Activated naive CD8-positive, alpha-beta T cell treated with anti-CD3 and anti-CD28 coated beads for 36 hours (primary cell): ENCODE measurements at places on chromosomes 3 and 15. TPM values are rescaled to one million over a fixed set of nuclear protein-coding genes. Genes with fewer than 3 reads are reported as not detected.

CCDC13 gene
- total RNA-seq, result 0.49 TPM

DNA sequence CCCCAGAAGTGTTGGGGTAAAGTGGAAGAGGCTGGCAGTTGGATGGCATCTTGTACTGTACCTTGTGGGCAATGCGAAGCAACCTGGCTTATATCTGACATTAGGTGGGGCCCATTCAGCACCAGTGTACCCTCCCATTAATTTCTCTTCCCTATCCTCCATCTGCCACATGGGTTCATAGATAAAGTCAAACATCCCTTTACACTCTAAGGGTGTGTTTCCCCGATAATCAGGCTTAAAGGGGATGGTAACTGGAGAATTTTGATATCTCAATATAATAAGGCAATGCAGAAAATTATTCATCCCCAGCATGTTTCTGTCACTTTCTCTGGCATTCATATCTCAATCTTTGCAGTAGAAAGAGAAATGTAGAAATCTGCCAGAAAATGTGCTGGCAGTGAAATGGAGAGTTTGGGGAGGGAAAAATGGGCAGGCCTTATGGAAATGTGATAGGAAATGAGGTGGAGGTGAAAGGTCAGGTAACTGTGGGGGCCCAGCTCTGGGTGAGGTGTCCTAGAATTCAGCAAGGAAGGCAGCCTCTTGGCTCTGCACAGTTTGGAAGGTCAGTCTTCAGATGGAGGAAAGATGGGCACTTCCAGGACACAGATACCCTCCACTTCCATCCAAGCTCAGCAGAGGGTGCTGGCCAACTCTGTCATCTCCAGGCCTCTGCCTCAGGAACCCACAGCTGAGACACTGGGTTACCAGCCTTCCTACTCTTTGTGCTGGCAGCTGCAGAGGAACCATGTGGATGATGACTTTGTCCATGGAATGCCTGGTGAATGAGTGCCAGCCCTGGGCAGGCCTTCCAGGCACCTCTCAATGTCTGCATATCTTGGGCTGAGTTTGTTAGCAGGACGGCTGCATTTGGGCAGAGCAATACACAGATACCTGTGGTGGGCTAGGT is 325.9 kb upstream of the CTDSPL start:
- H3K4me1 ChIP-seq, result no peaks in the 10 kb centered on the region
- H3K36me3 ChIP-seq, result no peaks in the 10 kb centered on the region
- H3K27ac ChIP-seq, result no peak overlapping the region
- H3K27me3 ChIP-seq, result no peaks in the 10 kb centered on the region
- DNase-seq, result no peak

DNA sequence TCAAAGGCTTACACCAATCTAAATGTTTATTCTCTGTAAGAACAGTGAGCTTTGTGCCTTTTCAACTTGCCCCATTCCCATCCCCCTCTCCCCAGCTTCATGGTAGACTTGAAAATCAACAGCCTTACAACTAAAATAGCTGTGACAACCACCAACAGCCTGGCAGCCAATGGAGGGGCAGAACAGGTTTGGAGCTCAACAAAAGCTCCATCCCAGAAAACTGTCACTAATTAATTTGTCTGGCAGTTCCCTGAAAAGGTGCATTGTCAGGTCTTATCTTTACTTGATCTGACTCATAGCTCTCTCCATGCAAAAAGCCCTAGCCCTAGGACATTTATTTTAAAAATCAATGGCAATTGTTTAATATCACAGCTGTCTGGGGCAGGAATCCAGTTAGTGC is 22.6 kb downstream of the MTHFS start:
- H3K27me3 ChIP-seq, result no peaks in the 10 kb centered on the region
- peaks cover 14% of the 10 kb centered on the region for H3K4me1 ChIP-seq
- DNase-seq, result no peak
- H3K27ac ChIP-seq, result no peak overlapping the region

GOLGA6B gene
- not detected for total RNA-seq

- DNase-seq, result no peak
- no peak overlapping the region for H3K27ac ChIP-seq
- no peaks in the 10 kb centered on the region for H3K4me1 ChIP-seq
- no peak overlapping the region for H3K4me3 ChIP-seq
- H3K27me3 ChIP-seq, result peaks cover 25% of the 10 kb centered on the region
Observed at GRCh38 chr3:190696777-190697501, 165.6 kb downstream of the GMNC start.

DNA sequence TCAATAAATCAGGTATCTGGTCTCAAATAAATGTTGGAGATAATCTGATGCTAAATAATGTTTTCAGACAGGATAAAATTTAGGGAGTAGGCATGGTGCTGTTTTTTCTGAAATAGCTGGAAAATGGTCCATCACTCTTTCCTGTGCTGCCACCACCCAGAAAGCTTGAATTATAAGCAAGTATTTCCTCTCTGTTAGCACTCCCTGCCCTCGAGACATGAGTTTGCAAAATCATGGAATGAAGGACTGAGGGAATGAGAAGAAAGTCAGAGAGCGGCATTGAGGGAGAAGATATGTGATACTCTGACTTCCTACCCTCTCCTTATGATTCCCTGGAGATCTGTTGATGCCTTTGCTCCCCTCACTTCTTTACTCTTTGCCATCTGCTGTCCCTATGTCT is 1095.7 kb downstream of the IGSF11 start:
- no peak overlapping the region for H3K27ac ChIP-seq
- no peaks in the 10 kb centered on the region for H3K27me3 ChIP-seq
- no peak for DNase-seq
- no peak overlapping the region for H3K4me3 ChIP-seq

DNA sequence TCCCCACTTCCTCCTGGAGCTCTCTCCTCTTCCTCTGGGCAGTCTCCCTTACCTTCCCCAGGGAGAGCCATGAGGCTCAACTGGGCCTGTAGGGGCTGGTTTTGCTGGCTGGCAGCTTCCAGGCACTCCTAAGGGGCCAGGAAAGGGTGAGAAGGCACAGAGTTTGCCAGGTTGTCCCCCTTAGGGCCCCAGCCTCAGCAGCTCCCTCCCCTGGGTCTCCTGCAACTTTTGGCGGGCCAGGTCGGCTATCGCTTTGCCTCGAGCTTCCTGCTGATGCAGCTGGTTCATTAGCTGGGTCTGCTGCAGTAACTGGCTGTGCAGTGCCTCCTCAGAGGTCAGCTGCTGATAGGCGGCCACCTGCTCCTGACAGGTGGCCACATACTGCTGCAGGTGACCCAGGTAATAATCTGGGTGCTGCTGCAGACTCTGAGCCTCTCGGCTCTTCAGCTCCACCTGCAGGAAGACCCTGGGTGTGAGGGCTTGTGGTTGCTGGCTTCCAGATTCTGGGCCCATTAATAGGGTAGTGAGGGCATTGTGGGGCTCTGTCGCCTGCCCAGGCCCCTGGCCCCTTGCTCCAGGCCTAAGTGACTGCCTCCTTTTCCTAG is 29.7 kb upstream of the OR4F6 start:
- no peak overlapping the region for H3K27ac ChIP-seq
- peak; percentile 10 for DNase-seq
- H3K27me3 ChIP-seq, result no peaks in the 10 kb centered on the region

DNA sequence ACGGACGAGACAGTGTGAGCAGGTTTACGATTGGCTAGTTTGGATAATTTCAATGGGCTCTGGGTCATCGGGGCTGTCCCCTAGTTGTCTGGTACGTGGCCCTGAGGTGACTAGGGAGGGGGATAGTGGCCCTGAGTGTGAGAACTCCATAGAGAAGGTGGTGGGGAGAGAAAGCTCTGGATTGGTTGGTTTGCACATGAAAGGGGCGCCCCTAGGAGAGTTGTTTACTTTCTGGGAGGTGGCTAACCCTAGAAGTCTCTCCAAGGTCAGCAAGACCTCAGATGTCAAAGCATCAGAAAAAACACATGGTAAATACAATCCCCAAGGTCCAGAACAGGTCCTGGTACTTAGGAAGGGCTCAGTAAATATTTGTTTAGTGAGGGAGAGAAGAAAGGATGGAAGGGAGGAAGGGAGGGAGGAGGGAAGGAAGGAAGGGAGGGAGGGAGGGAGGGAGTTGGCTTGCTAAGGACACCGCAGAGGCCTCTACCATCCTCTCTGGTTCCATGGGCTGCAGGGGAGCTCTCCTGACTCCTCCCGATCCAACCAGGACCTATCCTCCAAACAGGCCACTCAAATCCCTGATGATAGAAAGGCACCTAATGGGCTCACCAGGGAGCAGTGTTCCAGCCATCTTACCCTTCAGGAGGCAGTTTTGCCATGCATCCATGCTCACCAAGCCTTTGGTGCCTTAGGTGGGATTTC is 3.0 kb upstream of the TRH start:
- no peak for DNase-seq
- peaks cover 42% of the 10 kb centered on the region for H3K27me3 ChIP-seq
- H3K27ac ChIP-seq, result no peak overlapping the region
- H3K36me3 ChIP-seq, result peaks cover 1% of the 10 kb centered on the region
- no peak overlapping the region for H3K4me3 ChIP-seq

GRCh38 chr3:102933377-102933776 is 498.6 kb downstream of the ZPLD1 start:
- H3K27ac ChIP-seq, result no peak overlapping the region
- no peaks in the 10 kb centered on the region for H3K4me1 ChIP-seq
- no peak overlapping the region for H3K4me3 ChIP-seq
- H3K36me3 ChIP-seq, result no peaks in the 10 kb centered on the region
- no peak for DNase-seq

DNA sequence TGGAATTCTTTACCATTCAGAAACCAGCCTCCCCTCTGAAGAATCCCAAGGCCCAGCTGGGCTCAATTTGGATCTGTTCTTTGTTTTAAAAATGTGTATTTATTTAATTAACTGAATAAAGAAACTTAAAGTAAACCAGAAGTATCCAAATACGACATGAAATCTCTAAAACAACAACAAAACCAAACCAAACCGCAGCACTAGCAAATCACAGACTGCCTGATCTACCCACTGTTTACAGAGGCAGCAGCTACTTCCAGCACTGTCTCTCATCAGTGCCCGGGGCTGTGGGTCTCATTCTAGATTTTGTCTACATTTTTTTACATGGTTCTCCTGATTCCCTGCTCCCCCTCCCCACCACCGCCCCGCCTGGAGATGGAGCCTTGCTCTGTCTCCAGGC is 2.3 kb downstream of the FLNB start:
- peaks cover 1% of the 10 kb centered on the region for H3K36me3 ChIP-seq
- peak overlapping the region; percentile 89 for H3K4me3 ChIP-seq
- H3K27ac ChIP-seq, result no peak overlapping the region
- no peak for DNase-seq
- no peaks in the 10 kb centered on the region for H3K27me3 ChIP-seq

SLC9A9 gene
- total RNA-seq, result 2.1 TPM

COL7A1 gene
- 1.4 TPM for total RNA-seq

NAALADL2 gene
- total RNA-seq, result not detected

TGM4 gene
- not detected for total RNA-seq

DNA sequence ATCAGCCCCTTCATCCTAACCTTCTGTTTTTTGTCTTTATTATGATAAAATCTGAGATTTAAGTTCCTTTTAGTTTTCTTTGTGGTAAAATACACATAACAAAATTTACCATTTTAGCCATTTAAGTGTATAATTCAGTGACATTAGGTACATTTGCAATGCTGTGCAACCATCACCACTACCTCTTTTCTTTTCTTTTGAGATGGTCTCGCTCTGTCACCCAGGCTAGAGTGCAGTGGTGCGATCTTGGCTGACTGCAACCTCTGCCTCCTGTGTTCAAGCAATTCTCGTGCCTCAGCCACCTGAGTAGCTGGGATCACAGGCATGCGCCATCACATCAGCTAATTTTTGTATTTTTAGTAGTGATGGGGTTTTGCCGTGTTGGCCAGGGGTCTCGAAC is 6.2 kb upstream of the RAB11A start:
- H3K27ac ChIP-seq, result no peak overlapping the region
- no peak for DNase-seq
- H3K4me3 ChIP-seq, result no peak overlapping the region
- H3K27me3 ChIP-seq, result no peaks in the 10 kb centered on the region
- peaks cover 4% of the 10 kb centered on the region for H3K4me1 ChIP-seq

DNA sequence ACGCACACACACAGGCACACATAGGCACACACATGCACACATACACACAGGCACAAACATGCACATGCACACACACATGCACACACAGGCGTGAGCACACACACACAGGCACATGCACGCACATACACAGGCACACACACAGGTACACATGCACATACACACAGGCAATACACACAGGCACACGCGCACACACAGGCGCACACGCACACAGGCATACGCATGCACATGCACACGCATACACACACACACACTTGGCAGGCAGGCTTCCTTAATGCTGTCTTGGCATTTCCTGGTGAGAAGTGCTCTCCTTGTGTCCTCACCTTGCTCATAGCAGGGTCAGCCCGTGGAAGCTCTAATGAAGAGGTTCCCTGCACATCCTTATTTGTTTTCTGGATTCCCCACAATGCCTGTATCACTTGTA is 8.4 kb upstream of the SLCO2A1 start:
- no peaks in the 10 kb centered on the region for H3K4me1 ChIP-seq
- H3K27ac ChIP-seq, result no peak overlapping the region
- H3K27me3 ChIP-seq, result peaks cover 4% of the 10 kb centered on the region

DNA sequence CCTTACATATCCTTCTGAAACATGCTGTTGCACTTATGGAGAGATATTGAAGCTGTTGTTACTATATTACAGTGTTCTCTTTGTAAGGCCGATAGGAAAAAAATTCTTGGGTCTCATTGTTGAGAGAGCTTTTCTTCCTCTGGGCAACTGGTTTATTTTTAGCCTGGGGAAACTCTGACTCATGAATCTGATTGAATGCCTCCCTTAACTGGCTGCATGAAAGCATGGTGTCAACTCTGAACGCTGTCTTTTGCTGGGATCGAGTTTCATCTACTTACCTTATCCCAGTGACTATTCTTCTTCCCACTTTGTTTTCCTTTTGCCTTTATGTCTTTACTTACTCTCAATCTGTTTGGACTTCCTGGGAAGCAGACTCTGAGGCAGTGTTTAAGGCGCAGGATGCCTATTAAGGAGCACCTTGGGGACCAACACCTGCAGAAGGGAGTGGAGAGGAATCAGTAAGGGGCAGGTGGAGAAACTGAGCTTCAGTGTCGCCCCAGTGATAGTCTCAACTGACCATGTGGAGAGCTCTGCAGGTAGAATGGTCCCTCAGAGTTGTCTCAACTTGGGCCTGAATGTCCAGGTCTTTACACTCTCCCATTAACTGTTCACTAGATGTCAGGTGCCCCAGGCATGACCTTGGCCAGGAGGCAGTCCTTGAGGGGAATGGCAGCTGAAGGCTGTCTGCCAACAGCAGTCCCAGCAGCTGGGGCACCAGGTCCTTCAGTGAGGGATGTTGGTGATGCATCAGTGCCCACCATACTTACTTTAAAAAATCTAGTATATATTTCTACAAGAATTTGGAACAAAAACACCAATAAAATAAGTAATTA is 88.9 kb upstream of the CCNL1 start:
- H3K27ac ChIP-seq, result no peak overlapping the region
- no peak for DNase-seq
- no peaks in the 10 kb centered on the region for H3K27me3 ChIP-seq

DNA sequence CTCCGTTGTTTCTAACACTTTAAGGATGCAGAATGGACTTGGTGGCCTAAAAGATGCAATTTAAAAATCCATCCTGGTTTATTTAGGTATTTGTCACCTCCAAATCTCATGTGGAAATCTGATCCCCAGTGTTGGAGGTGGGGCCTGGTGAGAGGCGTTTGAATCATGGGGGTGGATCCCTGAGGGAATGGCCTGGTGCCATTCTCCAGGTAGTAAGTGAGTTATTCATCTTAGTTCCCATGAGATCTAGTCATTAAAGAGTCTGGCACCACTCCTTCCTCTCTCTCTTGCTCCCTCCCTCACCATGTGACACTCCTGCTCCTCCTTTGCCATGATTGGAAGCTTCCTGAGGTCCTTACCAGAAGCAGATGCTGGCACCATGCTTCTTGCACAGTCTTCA is 339.1 kb downstream of the NTRK3 start:
- no peak for DNase-seq
- H3K27me3 ChIP-seq, result peaks cover 3% of the 10 kb centered on the region
- no peaks in the 10 kb centered on the region for H3K36me3 ChIP-seq
